ENCODE measurements at places on chromosomes 7 and 10.

- no peak for DNase-seq
These were observed 114.9 kb downstream of the BUB3 start for GRCh38 chr10:123269017-123269552.

GRCh38 chr7:109611656-109612055, 1042.0 kb downstream of the DNAJB9 start:
- DNase-seq: no peak

DNA sequence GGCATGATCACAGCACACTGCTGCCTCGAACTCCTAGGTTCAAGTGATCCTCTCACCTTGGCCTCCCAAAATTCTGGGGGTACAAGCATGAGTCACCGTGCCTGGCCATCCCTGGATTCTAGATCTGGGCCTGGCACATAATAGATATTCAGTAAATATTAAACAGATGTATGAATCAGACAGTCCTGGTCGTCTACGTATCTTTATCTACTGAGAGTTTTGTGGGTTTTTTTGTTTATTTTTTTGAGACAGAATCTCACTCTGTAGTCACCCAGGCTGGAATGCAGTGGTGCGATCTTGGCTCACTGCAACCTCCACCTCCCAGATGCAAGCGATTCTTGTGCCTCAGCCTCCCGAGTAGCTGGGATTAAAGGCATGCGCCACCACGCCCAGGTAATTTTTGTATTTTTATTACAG, 24.3 kb upstream of the ITGB1 start:
- DNase-seq: no peak

GRCh38 chr10:77478247-77478961, 159.2 kb downstream of the KCNMA1 start:
- no peak for DNase-seq

DNA sequence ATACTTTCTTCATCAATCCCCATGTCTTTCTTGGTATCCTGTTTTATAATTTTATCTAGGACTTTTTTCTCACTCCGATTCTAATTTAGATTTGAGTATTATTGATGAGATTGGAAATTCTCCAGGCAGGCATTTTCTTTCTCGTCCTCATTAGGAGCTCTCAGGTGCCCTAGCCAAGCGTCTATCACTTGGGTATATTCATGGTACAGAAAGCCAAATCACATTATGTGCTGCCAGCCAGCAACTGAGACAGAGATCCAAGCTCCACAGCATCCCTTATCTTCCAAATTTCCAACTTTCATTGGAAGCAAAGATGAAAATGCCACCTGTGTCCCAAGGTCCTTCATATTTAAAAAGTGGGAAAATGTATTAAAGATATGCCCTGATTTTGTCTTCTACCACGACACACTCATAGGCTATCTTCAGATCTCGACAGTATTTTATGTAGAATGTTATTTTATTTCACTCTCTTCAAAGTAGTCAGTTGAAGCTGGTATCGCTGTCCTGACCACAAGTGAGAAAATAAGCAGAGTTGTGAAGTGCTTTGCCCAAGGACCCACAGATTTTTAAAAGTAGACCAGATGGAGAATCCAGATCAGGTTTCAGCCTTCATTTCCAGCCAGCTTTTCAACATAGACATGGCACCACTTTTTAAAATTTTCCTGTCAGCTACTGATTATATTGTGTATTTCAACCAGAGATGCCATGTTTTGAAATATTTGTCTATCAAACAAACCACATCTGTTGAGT, 773.4 kb downstream of the CNTNAP2 start:
- DNase-seq: no peak

GRCh38 chr7:138662076-138662990, 38.8 kb downstream of the SVOPL start:
- no peak for DNase-seq

DNA sequence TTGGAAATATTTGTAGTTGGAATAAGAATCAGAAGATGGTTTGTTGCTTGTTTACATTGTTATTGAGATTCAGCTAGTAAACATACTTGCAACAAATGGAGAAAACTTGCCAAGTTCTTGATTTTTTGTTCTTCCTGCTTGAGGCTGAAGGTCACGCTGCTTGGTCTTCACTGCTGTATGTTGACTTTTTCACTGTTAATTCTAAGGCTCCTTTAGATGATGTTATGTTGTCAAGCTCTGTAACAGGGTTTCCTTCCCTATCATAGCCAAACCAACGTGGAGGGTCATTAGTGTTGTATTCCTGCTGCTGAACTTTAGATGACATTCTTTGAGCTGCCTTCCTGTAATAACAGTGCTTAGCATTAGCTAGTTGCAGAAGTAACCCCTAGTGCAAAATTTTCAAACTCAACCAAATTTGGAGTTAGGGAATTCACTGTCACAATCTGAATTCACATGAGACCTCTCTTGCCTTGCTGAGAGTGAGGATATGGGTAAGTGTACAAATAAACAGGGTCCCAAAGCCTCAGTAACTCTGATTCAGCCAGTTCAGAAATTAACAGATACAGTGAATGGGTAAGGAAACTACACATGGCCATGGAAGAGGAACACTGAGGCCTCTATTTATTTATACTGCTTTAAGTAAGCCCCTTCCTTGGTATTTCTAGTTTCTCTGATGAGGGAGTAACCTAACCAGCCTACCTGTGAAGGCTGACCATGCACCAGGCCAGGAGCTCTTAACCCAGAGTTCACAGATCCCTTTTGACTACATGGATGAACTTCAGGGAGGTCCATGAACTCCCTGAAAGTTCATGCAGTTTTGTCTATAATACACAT, 64.6 kb downstream of the FAM185A start:
- DNase-seq: no peak

DNA sequence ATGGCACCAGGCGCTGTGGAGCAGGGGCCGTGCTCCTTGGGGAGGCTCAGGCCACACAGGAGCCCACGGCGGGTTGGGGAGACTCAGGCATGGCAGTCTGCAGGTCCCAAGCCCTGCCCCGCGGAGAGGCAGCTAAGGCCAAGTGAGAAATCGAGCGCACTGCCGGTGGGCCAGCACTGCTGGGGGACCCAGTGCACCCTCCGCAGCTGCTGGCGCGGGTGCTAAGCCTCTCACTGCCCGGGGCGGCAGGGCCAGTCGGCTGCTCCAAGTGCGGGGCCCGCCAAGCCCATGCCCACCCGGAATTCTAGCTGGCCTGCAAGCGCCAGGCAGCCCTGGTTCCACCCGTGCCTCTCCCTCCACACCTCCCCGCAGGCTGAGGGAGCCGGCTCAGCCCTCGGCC, 57.1 kb downstream of the COL28A1 start:
- DNase-seq: no peak

DNA sequence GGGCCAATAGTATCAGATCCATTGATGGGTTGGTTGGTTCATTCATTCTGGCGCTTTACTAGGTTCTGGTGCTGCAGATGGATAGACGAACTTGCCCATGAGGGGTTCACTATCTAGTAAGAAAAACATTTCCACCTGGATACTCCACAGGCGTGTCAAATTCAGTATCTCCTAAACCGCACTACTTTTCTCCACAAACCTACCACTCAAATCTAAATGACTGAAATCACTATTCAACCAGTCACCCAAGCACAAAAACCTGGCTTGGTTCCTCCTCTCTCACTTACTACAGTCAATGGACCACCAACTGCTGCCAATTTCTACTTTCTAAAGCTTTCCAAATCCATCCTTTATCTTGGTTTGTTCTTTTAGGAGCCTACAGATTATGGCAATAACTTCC, 572 bp downstream of the AGK start:
- DNase-seq: no peak

DNA sequence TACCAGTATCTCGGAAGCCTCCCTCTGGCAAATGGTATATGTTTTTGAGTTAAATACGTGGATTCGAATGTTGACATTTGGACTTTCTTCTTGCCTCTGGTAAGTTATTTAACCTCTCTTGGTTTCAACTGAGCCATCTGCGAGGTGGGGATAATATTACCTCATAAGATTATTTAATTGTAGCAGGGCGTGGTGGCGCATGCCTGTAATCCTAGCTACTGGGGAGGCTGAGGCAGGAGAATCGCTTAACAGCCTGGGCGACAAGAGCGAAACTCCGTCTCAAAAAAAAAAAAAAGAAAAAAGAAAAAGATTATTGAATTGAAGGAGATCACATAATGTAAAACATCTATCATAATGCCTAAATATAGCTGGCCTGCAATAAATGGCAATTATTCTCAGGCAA, 396 bp upstream of the TAF5 start:
- no peak for DNase-seq

- no peak for DNase-seq
These were observed 750.6 kb upstream of the PCDH15 start for GRCh38 chr10:55551603-55552002.

- DNase-seq: peak; percentile 80
These were observed 842 bp downstream of the ZNF22 start for GRCh38 chr10:45001381-45002148.

GRCh38 chr10:62815381-62816075, 638 bp downstream of the EGR2 start:
- DNase-seq: no peak

DNA sequence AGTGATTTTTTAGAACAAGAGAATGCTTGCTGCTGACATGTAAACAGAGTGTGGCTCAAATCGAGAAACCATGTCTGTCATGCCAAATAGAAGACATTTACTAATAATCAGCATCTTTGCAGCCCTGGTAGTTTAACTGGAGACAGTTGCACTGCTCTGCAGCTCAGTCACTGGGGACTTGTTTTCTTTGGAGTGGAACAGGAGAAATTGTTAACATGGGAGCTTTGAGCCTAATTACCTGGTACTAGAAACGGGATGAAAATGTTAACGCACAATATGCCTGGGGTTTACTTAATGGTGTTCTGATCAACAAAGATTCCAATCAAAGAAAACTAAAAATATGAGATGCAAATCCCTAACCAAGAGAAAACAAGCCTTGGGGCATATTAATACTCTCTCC, 153.5 kb downstream of the NRP1 start:
- no peak for DNase-seq

DNA sequence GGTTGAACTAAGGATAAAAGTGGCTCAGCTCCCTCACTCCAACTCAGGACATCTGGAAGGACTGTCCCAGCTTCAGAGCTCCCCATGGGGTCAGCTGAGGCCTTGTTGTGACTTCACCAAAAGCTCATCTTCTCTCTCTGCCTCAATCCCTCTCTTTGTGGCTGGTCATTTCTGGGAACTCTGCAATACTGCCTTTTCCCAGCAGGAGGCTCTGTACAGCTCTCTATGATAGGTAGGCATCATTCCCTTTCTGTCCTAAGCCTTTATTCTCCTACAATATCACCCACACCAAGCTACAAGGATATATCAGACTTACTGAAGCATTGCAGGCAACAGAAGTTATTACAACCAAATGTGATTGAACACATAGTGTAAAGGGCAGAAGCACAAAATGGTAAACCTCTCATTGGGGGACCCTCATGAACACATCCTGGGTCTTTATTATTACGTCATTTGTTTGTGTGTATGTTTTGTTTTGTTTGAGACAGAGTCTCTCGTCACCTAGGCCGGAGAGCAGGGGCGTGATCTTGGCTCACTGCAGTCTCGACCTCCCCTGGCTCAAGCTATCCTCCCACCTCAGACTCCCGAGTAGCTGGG, 36.7 kb upstream of the PRPS1L1 start:
- DNase-seq: peak; percentile 25

GRCh38 chr10:119132521-119133345, 28.8 kb downstream of the DENND10 start:
- DNase-seq: no peak

GRCh38 chr7:129454249-129454551, 20.0 kb downstream of the STRIP2 start:
- DNase-seq: no peak

DNA sequence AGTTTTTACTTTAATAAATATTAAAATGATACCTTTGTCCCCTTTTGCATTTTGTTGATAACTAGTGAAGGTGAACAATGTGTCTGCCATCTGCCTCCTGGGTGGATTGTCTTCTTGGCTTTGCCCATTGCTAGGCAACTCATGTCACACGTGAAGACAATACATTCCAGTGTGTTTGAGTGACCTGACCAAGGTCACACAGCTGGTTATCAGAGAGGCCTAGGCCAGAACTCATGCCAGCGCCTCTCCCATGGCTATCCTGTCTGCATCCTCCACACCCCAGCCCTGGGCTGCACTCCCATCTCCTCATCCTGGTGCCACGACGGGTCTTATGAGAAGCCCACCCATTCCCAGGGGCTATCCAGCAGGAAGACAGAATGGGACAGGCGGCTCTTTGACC, 108.7 kb downstream of the PLCE1 start:
- no peak for DNase-seq

GRCh38 chr7:117769085-117769484, 104.2 kb downstream of the CTTNBP2 start:
- no peak for DNase-seq

- DNase-seq: no peak
These were observed 45.5 kb downstream of the VOPP1 start for GRCh38 chr7:55526770-55527169.

DNA sequence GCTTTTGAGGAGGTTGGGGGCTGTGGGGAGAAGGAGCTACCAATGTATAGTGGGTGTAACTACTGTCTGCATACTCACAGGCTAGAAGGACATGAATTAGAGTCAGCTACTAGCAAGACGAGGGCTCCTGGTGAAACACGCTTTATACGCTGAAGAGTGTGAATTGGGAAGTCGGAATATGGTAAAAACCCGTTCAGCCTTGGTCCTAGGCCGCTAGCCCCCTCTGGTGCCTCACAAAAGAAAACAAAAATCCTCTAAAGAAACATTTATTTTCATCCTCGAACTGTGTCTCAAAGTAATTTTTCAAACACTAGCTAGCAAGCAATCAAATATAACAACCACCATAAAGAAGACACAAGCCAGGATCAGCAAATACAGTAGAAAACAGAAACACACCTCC, 338.1 kb upstream of the SEMA3C start:
- DNase-seq: no peak

- DNase-seq: no peak
These were observed 105.2 kb downstream of the FAS start for GRCh38 chr10:89095701-89096391.

DNA sequence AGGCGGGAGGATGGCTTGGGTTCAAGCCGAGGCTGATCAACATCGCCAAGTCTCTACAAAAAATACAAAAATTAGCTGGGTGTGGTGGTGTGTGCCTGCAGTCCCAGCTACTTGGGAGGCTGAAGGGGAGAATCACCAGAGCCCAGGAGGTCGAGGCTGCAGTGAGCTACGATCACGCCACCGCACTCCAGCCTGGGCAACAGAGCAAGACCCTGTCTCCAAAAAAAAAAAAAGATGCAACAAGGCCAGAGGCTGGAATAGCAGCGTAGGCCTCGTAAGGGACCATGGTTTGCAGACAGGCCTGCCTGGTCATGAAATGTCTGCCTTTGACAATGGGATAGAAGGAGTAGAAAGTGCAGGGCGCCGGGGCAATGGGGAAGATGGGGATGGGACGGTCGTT, 20.0 kb downstream of the PAPOLB start:
- DNase-seq: no peak

DNA sequence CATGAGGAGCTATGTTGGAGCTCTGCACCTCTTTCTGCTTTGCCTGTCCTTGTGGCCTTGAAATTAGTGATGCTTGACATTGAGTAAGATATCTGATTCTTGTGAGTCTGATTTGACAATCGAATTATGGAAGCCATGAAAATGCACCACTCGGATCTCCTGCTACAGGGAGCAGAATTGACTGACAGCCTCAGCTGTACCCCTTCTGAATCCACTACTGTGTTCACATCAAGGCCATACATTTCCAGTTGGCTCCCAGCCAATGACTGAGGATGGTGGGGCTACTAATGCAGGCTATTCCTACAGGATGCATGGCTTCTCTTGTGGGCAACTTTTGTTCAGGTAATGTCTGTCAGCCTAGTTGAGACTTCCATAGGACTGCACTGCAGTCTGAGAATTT, 321.9 kb downstream of the REEP3 start:
- DNase-seq: no peak

- DNase-seq: no peak
These were observed 61.5 kb downstream of the NKX6-2 start for GRCh38 chr10:132724446-132724845.
